ENCODE measurements at places on chromosomes 3 and 15.

DNA sequence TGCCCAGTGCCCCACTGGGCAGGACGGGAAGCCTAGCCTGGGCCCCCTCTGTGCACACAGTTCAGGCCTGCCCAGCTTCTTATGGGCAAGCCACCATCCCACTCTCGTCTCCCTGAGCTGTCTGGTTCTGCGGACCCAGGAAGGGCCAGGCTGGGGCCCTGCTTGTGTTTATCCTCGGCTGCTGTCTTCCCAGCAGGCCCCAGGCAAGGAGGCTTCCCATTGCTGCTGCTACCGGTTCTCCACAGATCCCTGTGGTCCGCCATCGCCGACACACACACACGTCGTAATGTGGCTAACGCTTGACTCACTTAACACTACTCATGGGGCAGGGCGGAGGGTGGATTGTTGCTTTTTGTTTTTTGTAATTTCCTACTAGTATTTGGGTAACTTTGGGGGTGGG lies 52.4 kb upstream of the SLC6A1 start:
- DNase-seq: no peak

- DNase-seq: no peak
These were observed 93.4 kb upstream of the STRIT1 start for GRCh38 chr3:155386919-155387318.

GRCh38 chr3:152941859-152942258 lies 106.9 kb downstream of the P2RY1 start:
- no peak for DNase-seq

- no peak for DNase-seq
These were observed 139.0 kb downstream of the P3H2 start for GRCh38 chr3:189981668-189982067.

- DNase-seq: no peak
These were observed 119.2 kb upstream of the ZBED2 start for GRCh38 chr3:111714305-111714704.

DNA sequence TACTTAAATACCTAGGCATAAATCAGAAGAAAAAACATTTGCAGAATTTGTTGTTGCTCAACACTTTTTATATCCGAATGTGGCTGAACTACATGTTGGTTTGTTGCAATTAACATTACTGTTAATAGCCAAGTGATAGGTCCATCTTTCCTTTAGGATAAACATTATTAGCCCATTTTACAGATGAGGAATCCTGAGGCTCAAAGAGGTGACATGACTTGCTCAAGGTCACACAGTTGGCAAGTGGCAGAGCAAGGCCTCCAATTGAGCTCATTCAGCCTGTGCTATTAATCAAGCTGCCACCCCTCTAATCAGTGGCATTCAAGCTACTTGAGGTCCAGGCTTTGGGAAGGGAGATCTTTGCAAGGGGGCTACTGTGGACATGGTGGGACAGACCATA lies 125.8 kb upstream of the ATP2B2 start:
- DNase-seq: no peak

- DNase-seq: no peak
These were observed 55.3 kb upstream of the ITGA11 start for GRCh38 chr15:68487087-68487843.

DNA sequence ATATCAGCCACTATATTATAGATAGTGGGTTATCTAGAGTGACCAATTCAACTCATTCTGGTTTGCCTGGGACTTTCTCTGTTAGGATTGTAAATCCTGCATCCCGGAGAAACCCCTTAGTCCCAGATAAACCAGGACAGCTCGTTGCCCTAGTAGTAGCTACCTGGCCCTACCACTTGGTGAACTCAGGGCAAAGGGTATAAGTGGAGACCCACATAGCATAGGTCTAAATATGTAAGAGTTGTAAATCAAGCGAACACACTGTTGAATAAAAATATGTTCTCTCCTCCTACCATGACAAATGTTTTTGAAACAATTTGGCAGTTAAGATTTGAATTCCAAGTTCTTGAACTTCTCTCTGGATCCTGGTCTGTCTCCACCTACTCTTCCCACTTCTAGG lies 15.7 kb upstream of the LMCD1 start:
- DNase-seq: no peak

GRCh38 chr15:67777773-67778172 lies 47.5 kb upstream of the SKOR1 start:
- no peak for DNase-seq

GRCh38 chr15:67232591-67232990 lies 21.9 kb downstream of the AAGAB start:
- no peak for DNase-seq

GRCh38 chr15:76259392-76259791 lies 51.9 kb downstream of the ETFA start:
- DNase-seq: no peak

- DNase-seq: no peak
These were observed 5.1 kb upstream of the BAHD1 start for GRCh38 chr15:40435710-40436089.

DNA sequence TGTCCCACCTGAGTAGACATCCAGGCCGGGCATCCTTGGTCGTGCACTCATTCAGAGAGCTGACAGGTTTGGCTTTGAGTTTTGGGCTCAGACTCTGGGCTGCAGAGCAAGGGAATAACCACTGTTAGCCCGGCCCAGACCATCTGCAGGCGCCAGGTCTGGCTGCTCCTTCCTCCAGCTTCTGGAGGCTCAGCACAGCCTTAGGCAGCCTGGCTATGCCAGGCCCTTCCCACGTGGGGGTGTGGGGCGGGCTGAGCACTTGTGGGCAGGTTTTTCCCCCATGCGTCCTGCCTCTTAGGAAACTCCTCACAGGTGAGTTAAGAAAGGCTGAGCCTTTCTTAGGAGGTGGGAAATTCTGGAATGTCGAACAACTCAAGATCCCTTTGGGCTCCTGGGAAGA lies 11.2 kb downstream of the PLA2G4B start:
- no peak for DNase-seq

DNA sequence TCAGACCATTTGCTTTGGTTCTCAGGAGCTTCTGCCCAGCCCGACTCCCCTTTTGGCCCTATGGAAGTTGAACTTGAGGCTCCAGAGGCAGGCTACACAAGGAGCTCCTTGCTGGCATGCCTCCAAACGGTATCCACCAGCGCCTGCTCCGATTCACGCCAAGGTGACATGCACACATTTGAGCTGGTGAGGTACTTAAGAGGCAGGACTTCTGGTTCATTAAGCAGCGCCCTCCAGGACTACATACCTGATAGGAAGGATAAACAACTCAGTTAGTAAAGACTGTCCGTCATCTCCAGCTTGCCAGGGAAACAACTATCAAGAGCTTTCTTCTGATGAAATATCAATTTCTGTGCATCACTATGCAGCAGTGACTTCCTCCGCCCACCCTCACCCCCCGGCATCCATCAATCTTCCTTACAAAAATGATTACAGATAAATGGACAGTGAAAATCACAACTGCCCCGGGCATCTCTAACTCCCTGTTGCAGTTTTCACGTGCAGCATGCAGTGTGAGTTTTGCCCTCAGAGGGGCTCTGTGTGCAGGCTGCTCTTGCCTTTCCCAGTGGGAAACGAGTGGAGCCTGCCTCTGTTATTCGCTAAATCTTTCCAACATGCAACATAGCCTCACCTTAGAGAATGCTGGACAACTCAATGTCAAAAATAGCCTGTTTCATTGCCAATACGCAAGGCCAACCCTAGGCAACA lies 122.9 kb downstream of the ARRDC4 start:
- no peak for DNase-seq

DNA sequence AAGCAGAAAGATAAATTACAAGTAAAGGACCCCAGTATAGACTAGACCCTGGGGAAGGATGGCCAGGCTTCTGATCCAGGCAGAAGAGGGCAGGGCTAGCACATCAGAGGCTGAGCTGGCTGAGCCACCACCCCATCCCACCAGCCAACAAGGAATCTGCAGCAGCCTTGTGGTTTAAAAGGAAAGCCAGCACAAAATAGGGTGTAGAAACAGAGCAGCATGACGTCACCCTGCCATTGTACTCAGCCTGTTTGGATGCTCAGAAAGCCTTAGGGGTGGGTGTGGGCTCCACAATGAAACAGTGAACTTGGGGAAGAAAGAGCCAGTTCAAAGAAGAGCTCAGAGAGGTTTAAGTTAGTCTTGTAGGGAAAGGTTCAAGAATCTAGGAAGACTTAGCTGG lies 28.2 kb downstream of the DUOX1 start:
- DNase-seq: no peak

DNA sequence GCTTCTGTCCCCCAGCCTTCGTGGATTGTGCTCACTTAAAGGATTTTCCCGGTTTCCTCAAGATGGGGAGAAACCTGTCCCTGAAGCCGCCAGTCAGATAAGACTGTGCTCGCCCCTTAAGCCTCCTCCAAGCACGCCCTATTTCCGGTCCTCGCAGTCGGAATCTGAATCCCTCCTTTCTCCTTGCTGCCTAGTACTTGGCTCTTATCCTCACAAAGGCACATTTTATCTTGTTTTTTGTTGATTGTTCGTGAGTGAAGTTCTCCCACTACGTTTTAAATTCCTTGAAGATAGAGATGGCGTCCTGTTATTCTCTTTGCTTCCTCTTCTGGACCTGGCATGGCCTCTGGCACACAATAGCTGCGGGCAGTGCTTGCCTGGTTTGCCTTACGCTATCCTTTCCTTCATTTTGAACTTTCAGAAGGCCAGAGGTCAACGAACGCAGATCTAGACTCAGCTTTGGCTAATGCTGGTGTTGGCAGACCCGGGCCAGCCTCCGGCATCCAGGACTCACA lies 1.7 kb downstream of the CLDN11 start:
- no peak for DNase-seq

- no peak for DNase-seq
These were observed 52.6 kb downstream of the AGTR1 start for GRCh38 chr3:148750296-148750695.

- DNase-seq: no peak
These were observed 105.6 kb upstream of the LRRN1 start for GRCh38 chr3:3693593-3693992.

- no peak for DNase-seq
These were observed 66.5 kb downstream of the IGSF11 start for GRCh38 chr3:118968111-118968510.

- no peak for DNase-seq
These were observed 1.8 kb downstream of the ZBTB38 start for GRCh38 chr3:141370065-141370533.

GRCh38 chr3:99945328-99945995 lies 127.8 kb downstream of the CMSS1 start:
- DNase-seq: no peak

GRCh38 chr15:29115093-29115991 lies 154.3 kb downstream of the NSMCE3 start:
- no peak for DNase-seq

DNA sequence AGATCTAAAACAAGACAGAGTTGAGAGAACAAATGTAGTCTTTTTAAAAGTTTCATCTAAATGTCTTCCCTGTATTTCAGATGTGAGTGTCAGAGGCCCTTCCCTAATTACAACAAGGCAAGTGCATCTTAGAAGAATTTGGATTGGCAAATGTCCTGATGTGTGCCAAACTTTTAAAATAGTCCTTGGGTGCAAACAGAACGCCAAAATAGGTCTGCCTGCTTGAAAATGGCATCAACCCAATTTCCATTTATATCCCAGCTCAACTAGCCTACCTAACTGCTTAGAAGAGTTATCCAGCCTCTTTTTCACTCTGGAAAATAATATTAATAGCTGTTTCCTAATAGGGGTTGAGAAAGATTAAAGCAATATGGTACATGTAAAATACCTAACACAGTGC lies 311.8 kb upstream of the ARRDC4 start:
- no peak for DNase-seq

DNA sequence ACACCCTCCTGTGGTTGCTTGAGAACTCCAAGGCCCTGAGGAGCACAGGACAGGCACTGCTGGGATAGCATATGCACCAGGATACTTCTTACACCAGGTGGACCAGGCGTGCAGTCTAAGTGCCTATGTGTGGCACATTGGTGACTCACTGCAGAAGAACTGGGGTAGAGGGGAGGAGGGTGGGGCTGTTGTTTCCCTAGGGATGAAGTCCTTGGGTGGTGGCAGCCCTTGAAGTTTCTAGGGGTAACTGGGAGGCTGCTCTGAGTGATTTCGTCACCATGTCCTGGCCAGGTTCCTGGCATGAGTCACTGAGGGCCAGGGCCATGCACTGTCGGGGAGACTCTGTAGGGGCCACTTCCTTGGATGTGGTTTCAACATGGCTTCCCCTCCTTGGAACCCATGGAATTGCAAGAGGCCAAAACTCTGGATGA lies 15.9 kb downstream of the MYZAP start:
- no peak for DNase-seq

GRCh38 chr3:149977386-149977785 lies 6.7 kb upstream of the PFN2 start:
- no peak for DNase-seq

DNA sequence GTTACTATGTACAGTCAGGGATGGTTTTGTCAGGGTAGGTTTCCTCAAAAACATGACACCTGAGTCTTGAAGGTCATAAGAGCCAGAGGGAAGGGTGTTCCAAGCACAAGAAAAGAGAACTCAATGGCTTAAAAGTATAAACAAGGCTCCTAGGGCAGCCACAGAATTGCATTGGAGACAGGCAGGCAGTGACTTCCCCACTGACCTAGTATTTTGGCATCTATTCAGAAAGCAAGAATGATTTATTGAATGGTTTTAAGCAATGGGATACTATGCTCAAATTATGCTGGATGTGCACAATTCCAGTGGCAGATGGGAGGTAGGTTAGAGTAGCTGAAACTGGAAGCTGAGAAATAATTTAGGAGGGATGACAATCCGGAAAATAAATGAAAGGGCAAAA lies 54.0 kb downstream of the TSC22D2 start:
- no peak for DNase-seq

GRCh38 chr3:145981056-145981455 lies 179.9 kb downstream of the PLOD2 start:
- DNase-seq: no peak

- DNase-seq: no peak
These were observed 24.4 kb upstream of the OCA2 start for GRCh38 chr15:28123408-28124023.

DNA sequence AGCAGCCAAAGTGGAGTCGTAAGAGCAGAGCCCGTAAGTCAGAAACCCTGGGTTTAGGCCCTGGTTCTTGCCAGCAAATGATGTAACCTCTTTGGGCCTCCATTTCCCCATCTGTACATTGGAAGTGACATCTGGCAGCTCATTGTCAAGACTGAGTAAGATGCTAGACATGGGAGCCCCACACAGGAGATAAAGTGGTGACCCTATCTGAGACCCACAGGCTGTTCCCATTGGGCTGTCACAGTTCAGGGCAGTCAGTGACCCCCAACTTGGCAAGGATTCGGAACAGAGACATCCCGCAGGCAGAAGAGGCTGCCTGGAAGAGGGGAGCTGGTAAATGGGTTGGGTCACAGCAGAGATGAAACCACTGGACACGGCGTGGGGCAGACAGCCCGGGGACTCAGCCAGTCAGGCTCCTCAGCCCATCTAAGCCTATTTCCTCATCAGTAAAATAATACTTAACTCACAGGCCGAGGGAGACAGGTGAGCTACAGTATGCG lies 1.8 kb downstream of the CLN6 start:
- DNase-seq: no peak

Data from activated CD8-positive, alpha-beta memory T cell treated with anti-CD3 and anti-CD28 coated beads for 4 hours (primary cell).